ENCODE measurements at places on chromosomes 2 and 18.

GRCh38 chr2:197266477-197266876, 44.1 kb downstream of the ANKRD44 start:
- DNase-seq: no peak

GRCh38 chr2:55885127-55885943, 38.2 kb downstream of the EFEMP1 start:
- DNase-seq: no peak

GRCh38 chr2:96116879-96117533, 635 bp upstream of the ADRA2B start:
- peak; percentile 41 for DNase-seq

- no peak for DNase-seq
These were observed 338.9 kb downstream of the ZEB2 start for GRCh38 chr2:144181001-144181400.

DNA sequence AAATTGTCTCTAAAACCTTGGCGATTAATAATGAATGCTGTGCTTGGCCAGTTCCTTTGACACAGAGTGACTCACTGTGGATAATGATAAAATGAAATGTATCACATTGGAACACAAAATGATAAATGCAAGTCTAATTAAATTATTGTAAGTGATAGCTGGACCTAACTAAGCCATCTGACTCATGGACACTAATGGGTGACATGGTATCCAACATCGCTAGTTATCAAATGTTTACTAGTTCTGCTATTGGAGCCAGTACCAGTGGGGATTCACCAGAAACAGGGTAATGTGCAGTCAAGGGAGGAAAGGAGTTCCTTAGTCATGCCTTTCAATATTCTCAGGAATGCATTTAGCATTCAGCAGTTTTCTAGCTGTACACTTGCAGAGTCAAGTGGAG, 736.3 kb upstream of the ACVR2A start:
- no peak for DNase-seq

DNA sequence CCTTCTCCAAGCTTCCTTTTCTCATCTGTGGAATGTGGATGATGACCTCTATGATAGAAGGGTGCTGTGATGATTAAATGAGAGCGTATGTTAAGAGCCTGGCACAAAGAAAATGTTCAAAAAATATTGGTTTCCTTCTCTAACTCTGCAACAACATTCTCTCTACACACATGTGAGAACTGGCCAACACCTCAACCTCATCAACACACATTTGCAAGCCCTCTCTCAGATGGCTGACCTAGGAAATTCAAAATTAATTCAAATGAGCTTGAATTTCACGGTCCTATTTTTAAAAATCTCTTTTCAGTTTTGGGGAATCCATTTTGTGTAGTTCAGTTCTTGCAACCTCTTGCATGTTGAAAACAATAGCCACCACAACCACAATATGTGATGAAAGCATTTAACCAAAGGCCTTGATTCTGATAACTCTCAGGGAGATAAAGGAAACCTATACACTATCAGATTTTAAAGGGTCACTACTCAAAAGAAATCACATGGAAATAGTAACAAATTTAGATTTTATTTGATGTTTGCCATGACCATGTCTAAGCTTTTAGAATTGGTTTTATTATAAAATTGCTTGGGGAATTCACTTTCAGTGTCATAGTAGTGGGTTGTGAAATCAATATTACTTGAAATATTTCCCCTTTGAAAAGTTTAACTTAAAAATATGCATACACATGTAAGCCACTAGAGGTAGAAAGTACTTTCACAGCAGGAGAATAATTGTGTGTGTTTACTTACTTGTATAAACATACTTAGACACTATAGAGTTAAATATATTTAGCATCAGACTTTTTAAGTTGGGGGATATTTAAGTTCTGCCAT, 16.6 kb upstream of the NABP1 start:
- no peak for DNase-seq

DNA sequence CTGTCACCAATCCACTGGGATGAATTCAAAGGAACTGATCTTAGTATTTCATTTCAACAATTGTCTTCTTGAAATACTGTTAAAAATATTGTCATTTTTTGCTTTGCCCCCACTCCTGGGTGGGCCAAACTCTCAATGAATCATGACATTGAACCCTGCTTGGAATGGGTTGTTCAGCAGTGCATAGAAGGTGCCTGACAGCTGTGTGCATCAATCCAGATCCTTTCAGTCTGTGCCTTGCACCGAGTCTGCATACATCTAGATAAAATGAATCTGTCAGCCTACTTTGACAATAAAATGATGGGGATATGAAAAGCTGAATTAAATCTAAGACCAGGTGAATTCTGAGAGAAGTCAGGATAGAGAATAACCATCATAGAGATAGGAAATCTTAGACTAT, 706.6 kb downstream of the CBLN2 start:
- DNase-seq: no peak

GRCh38 chr2:177817300-177817699, 255.3 kb downstream of the PDE11A start:
- DNase-seq: no peak

DNA sequence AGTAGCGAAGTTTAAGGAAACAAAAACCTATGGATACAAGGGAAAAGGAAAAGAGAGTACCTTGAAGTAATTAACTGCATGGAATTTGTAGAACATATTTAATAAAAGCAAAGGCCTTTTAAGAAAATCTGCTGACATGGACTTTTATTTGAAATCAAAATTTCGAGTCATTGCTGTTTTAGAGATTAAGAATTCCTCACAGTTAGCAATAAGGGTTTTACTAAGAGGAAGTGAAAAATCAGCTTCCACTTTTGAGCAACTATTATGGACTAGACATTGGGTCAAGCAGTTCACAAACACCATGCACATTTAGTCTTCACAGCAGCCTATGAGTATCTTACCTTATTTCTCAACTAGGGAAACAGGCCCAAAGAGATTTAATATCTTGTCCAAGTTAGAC, 876.3 kb downstream of the BCL11A start:
- DNase-seq: no peak

GRCh38 chr2:44392338-44392943, 30.7 kb downstream of the CAMKMT start:
- DNase-seq: peak; percentile 73

- DNase-seq: peak; percentile 43
These were observed 76.2 kb downstream of the CDK15 start for GRCh38 chr2:201882353-201883090.

DNA sequence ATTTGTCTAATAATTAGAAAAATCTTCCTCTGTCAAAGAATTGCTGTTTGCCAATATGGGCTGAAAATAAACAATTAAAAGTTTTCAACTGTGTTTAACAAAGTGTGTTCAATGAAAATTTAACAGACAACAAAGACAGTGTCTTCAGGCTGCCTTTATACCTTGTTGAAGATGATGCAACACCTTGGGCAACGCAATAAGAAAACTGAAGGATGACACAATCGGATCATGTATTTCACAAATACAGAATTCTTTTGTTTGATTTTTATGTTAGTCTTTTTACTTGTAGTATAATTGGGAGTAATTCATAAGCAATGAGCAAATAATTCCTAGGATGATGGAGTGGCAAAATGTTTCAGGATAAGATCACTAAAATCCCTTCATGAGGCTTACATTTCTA, 27.8 kb downstream of the CHN1 start:
- no peak for DNase-seq

GRCh38 chr2:208256192-208256782, 1.4 kb upstream of the IDH1 start:
- peak; percentile 43 for DNase-seq

DNA sequence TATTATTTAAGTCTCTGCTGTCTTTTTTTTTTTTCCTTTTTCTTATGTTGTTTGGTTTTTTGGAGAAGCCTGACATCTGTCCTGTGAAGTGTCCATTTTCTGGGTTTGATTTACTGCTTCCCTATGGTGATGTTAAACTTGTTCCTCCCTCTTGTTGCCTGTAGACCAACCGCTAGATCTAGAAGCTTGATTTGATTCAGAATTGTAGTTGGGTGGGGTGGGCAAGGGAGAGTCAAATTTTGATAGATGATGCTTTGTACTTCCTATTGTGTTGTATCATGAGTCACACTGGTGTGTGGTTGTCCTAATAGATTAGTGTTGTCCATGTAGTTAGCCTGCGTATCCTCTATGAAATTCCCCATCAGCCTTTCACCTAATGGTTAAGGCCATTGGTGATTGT, 35.4 kb downstream of the CAB39 start:
- DNase-seq: peak; percentile 58

Measured in hematopoietic multipotent progenitor cell treated with erythropoietin and hydrocortisone succinate and interleukin-3 and kit ligand, for 8 days (in vitro differentiated cells).